Neural crest cell (in vitro differentiated cells): ENCODE measurements at places on chromosomes 6 and 20. TPM values are rescaled to one million over a fixed set of nuclear protein-coding genes. Genes with fewer than 3 reads are reported as not detected.

The DLL1 gene
- total RNA-seq = 53.9 and 59.8 TPM in 2 replicates

- DNase-seq = no peak
- no peak overlapping the region for H3K27ac ChIP-seq
- H3K4me3 ChIP-seq = no peak overlapping the region
- H3K36me3 ChIP-seq = peaks cover 3% of the 10 kb centered on the region
Measured at GRCh38 chr20:34642009-34642408, 34.9 kb downstream of the PIGU start.

GRCh38 chr6:24125980-24126379 is at the start of gene NRSN1:
TSS of gene NRSN1 (plus strand) at chr6:24126215. CDS start at chr6:24134328, 8,113 bp downstream.
- H3K27ac ChIP-seq = no peak within 1 kb of the TSS
- peaks cover 10% of the 10 kb centered on the region for H3K4me1 ChIP-seq
- H3K4me3 ChIP-seq = peak within 1 kb of the TSS; percentile 83
- H3K27me3 ChIP-seq = peaks cover 65% of the 10 kb centered on the region
- no peaks in the 10 kb centered on the region for H3K36me3 ChIP-seq

The POM121L2 gene
- not detected in 2 replicates for total RNA-seq

GRCh38 chr6:41736186-41736733 is 852 bp upstream of the TFEB start:
- H3K4me1 ChIP-seq = peaks cover 14% of the 10 kb centered on the region
- no peaks in the 10 kb centered on the region for H3K36me3 ChIP-seq
- peak overlapping the region; percentile 80 for H3K4me3 ChIP-seq
- DNase-seq = no peak
- H3K27ac ChIP-seq = no peak overlapping the region
- H3K27me3 ChIP-seq = peaks cover 26% of the 10 kb centered on the region

GRCh38 chr6:57116776-57117175 is 26.8 kb downstream of the ZNF451 start:
- H3K4me1 ChIP-seq = peaks cover 8% of the 10 kb centered on the region
- H3K27ac ChIP-seq = no peak overlapping the region
- DNase-seq = no peak
- H3K4me3 ChIP-seq = no peak overlapping the region
- no peaks in the 10 kb centered on the region for H3K27me3 ChIP-seq

DNA sequence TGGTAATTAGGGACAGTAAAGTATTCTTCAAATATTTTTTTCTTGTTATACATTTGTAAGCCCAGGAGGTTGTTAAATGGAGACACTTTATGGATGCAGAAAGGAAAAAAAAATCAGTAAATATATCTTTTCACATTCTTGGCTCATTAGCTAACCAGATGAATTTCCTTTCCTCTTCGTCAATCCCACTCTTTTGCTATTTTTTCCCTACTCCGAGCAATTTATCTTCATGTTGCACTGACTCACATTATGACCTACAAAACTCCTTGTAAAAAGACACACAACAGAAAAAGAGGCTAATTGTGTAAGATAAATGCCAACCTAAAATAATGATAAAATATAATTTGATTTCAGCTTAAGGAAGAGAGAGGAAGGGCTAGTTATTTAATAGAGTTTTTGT is 472.9 kb upstream of the ZNF337 start:
- H3K27me3 ChIP-seq = no peaks in the 10 kb centered on the region
- DNase-seq = no peak
- no peak overlapping the region for H3K27ac ChIP-seq
- H3K36me3 ChIP-seq = no peaks in the 10 kb centered on the region
- peaks cover 12% of the 10 kb centered on the region for H3K4me1 ChIP-seq

DNA sequence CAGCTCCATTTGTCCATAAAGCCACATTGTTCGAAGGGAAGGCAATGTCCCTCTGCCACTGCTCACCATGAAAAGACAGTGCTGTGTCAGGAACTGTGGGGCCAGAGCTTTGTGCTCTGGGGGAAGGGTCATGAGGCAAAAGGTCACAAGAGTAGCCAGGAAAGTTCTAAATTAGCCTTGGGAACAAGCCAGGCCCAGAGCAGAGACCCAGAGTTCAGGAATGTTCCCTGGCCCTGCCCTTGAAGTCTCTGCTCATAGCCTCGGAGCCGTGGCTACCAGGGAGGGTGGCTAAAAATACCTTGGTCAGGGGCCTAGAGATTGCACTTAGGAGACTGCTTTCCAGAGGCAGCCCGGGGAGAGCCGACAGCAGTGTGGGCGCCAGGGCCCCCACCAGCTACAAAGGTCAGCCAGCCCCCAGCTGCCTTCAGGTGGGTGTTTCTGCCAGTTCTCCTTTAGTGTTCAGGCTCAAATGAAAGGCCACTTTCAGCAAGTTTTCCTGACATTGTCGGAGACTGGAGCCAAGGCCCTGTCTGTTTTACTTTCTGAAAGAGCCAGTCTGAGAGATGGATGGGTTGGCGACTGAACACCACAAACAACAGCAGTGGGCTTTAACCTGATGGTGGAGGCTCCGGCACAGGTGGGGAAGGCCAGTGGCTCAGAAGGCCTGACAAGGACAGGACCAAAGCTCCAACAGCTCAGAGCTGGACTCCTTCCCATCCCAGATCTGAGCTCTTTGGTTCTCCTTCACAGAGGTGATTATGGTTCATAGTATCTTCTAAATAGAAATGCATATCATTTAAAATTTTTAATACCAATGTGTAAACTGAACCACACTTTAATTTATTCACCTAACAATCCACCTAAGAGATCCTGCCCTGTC is 76.2 kb downstream of the CDH26 start:
- peaks cover 61% of the 10 kb centered on the region for H3K4me1 ChIP-seq
- peak overlapping the region; percentile 12 for H3K4me3 ChIP-seq
- H3K27ac ChIP-seq = peak overlapping the region; percentile 88

DNA sequence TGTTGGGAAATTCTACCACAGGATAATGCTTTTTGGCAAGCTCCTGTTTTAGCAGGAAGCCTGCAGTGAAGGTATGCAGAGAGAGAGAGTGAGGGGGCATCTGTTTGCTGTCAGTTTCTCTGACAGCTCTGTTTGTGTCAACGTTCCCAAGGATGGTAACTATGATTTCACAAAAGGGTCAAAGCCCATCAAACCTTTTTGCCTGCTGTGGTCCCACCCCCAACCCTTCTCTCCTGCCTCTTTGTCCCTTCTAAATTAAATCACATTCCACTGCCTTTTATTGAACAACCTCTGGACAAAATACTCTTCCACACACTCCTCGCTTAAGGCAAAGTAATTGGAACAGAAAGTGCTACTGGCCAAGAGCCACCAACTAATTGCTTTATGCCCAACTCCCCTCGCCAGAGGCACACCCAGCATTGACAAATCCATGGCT is 128.3 kb downstream of the TSHZ2 start:
- H3K4me3 ChIP-seq = no peak overlapping the region
- H3K4me1 ChIP-seq = peaks cover 17% of the 10 kb centered on the region
- H3K36me3 ChIP-seq = no peaks in the 10 kb centered on the region
- H3K27ac ChIP-seq = no peak overlapping the region
- no peak for DNase-seq

The TCF15 gene
- total RNA-seq = 0.32 and 0.61 TPM in 2 replicates

The PLA2G7 gene
- total RNA-seq = 0.26 and 0.27 TPM in 2 replicates

The PSORS1C2 gene
- total RNA-seq = not detected in 2 replicates

DNA sequence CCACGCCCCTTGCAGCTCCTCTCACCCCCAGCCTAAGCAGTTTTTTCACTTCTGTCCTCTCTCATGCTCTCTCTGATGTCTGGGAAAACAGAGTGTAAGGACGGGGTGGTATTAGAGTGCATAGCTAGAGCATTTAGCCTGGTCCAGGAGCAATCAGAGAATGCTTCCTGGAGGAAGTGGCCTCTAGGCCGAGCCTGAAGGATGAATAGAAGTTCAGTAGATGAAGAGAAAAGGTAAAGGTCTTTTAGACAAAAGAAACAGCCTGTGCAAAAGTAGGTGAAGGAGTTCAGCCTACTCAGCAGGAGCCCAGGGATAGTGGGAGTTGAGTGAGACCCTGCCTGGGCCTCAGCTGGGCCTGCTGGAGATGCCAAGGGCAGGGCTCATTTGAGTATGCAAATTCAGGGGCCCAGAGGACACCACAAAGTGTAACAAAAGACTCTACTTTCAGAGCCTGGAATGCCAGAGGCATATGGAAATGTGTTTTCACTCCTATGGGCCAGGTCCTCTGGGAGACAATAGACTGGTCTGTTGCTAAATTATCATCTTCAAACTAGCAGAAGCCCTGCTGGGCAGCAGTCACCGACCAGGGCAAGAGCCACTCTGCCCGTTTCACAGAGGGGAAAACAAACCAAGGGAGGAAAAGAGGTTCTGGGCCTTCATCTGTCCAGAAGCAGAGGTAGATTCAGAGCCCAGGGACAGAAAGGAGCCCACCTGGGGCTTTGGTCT is 19.7 kb upstream of the TM9SF4 start:
- peaks cover 19% of the 10 kb centered on the region for H3K4me1 ChIP-seq
- no peak for DNase-seq
- no peak overlapping the region for H3K27ac ChIP-seq
- H3K4me3 ChIP-seq = no peak overlapping the region

DNA sequence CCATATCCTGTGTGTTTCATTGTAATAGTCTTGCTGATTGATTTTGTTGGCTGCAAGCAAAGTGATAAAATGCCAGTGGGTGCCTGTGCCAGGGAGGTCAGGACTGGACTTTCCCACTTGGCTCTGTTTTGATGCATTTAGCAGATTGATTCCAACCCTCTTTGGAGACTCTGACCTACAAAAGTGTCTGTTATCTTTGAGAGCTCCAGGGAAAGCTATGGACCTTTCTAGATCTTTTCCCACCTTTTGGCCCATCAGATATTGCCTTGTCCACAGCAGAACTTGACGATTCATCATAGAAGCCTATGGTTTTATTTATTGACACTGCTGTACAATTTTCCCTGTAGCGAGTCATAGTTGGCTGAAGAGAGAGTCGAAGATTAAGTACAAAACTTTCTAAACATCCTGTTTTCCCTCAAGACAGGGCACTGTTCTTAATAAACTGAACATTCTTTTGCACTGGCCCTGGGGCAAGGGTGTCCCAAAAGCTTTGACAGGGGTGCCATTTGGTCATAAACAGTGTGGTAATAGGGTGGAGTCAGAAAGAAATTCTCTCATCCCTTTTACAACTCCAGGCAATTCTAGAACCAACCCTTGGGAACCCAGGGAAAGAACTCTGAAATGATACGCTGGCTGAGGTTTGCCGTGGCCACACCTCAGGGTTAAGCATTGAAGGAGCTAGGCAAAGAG is 53.7 kb downstream of the E2F3 start:
- peaks cover 30% of the 10 kb centered on the region for H3K36me3 ChIP-seq
- peaks cover 20% of the 10 kb centered on the region for H3K4me1 ChIP-seq
- DNase-seq = no peak
- no peak overlapping the region for H3K4me3 ChIP-seq
- peak overlapping the region; percentile 66 for H3K27ac ChIP-seq

- H3K4me1 ChIP-seq = peaks cover 13% of the 10 kb centered on the region
- H3K27ac ChIP-seq = peak overlapping the region; percentile 45
- no peak for DNase-seq
- no peak overlapping the region for H3K4me3 ChIP-seq
- H3K36me3 ChIP-seq = no peaks in the 10 kb centered on the region
Measured at GRCh38 chr20:57433657-57434389, 42.6 kb downstream of the RBM38 start.

The UNC5CL gene
- 1.5 and 1.6 TPM in 2 replicates for total RNA-seq

DNA sequence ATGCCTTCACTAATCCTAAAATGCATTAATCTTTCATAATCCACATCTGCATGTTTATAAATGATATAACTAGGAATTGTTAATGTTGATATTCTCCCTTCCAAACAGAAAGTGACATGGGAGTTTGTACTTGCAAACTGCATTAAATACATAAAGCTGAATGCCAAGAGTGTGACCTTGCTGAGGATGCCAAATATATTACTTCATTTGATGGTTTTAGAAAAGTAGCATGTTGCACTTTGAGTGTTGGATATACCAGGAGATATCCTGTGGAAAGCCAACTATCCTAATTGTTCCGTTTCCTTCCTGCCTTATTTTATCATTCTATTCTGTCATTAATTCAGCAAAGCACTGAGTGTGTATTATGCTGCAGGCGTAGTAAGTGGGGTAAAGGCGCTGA is 229.8 kb downstream of the TMEM242 start:
- no peak overlapping the region for H3K4me3 ChIP-seq
- no peak for DNase-seq
- no peaks in the 10 kb centered on the region for H3K27me3 ChIP-seq
- peaks cover 10% of the 10 kb centered on the region for H3K36me3 ChIP-seq

- H3K4me1 ChIP-seq = peaks cover 31% of the 10 kb centered on the region
- no peak overlapping the region for H3K27ac ChIP-seq
- no peaks in the 10 kb centered on the region for H3K36me3 ChIP-seq
- peaks cover 99% of the 10 kb centered on the region for H3K27me3 ChIP-seq
- DNase-seq = no peak
Measured at GRCh38 chr6:108163267-108163643, 2.6 kb upstream of the NR2E1 start.

The ELOVL2 gene
- total RNA-seq = 12.8 and 13.8 TPM in 2 replicates
